Left forelimb (tissue), 1 donor: ENCODE measurements at places on chromosomes 4 and X.

- DNase-seq = no peak
Measured at GRCh38 chrX:49949961-49950360, 27.6 kb downstream of the CLCN5 start.

DNA sequence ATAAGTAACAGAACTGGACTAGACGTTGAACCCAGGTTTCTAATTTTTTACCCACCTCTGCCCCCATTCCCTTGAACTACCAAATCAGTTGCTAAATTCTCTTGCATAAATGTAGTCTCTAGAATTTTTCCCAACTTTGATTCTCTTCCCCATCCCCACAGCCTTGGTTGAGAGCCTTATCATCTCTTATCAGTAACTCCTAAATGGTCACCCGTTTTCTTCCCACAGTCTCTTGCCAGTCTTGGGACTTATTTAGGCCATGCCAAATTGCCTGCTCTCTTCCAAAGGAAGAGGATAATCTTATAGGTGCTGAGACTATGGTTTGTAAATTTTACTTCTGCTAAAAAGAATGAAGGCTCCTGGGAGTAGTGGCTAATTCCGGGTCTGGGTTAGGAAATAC lies 13.3 kb downstream of the PARM1 start:
- DNase-seq = no peak

DNA sequence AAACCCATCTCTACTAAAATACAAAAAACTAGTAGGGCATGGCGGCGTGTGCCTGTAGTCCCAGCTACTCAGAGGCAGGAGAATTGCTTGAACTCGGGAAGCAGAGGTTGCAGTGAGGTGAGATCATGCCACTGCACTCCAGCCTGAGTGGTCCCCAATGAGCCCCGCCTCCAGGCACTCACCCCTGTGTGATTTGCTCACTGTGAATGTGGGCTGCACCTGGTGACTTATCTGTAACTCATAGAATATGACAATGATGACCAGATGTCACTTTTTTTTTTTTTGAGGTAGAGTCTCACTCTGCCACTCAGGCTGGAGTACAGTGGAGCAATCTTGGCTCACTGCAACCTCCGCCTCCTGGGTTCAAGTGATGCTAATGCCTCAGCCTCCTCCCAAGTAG lies 49.0 kb upstream of the HOPX start:
- no peak for DNase-seq

DNA sequence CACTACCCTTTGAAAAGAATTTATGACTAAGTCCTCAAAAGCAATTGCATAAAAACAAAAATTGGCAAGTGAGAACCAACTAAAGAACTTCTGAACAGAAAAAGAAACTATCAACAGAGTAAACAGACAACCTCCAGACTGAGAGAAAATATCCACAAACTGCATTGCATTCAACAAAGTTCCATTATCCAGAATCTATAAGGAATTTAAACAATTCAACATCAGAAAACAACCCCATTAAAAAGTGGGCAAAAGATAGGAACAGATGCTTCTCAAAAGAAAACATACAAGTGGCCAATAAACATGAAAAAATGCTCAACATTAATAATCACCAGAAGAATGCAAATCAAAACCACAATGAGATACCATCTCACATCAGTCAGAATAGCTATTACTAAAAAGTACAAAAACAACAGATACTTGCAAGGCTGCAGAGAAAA lies 130.2 kb downstream of the GASK1B start:
- no peak for DNase-seq

DNA sequence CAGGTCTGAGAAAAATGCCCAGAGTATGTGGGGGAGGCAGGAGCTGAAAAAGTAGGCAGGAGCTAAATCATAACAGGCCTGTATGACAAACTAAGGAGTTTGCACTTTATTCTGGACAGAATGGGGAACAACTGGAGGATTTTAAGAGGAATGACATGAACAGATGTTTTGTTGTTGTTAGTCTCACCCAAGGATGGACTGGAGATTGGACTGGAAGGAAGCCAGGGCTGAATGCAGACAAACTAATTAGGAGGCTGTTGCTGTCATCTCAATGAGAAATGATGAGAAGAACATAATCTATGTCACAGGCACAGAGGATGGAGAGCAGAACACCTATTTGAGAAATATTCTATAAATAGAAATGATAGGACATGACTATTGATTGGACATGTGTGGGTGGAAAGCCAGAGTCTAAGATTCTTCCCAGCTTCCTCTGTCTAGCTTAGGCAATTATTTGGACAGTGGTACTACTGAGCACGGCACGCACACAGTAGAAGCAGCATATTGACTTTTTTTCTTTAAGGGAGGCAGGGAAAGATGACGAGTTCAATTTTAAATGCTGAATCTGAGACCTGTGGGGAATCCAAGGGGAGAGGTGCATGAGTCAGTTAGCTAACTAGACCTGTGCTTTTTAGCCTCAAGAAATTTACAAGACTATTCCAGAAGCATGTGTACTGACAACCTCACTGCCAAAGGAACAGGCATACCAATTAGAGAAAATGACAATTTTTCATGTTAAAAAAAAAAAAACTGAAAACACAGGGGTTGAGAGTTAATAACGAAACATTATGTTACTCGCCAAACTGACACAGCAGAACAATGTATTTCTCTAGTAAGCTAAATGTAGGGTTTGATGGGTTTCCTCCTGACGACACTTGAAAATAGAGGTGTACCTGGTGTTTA lies 963 bp upstream of the USO1 start:
- DNase-seq = no peak

DNA sequence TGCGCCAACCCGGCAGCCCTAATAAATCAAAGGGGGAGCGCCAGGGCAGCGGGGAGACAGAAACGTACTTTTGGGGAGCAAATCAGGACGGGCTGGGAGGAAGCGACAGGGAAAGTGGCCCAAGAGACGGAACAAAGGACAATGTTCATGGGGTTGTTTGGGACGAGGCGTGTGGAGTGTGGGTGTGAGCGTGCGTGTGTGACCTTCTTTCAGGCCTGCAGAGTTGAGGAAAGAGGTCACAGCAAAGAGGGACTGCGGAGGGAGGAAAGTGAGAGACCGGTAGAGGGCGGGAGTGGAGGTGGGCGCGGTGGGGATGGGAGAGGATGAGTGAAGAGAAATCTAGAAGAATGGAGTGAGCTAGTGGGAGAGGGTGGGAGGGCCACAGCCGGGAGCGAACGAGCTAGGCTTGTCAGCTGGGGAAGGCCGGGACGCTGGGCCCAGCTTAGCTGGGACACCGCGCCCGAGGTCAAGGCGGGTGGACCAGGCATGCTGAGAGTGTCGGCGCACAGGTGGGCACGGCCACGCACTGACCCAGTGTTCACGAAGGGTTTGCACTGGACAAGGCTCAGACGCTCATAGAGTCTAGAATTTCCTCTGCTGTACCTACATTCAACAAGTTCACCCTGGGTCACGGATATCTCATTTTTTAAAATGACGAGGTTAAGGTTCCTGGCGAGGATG lies 14.7 kb upstream of the PITX2 start:
- DNase-seq = no peak

GRCh38 chr4:80809039-80809729 lies 221.3 kb upstream of the BMP3 start:
- no peak for DNase-seq

DNA sequence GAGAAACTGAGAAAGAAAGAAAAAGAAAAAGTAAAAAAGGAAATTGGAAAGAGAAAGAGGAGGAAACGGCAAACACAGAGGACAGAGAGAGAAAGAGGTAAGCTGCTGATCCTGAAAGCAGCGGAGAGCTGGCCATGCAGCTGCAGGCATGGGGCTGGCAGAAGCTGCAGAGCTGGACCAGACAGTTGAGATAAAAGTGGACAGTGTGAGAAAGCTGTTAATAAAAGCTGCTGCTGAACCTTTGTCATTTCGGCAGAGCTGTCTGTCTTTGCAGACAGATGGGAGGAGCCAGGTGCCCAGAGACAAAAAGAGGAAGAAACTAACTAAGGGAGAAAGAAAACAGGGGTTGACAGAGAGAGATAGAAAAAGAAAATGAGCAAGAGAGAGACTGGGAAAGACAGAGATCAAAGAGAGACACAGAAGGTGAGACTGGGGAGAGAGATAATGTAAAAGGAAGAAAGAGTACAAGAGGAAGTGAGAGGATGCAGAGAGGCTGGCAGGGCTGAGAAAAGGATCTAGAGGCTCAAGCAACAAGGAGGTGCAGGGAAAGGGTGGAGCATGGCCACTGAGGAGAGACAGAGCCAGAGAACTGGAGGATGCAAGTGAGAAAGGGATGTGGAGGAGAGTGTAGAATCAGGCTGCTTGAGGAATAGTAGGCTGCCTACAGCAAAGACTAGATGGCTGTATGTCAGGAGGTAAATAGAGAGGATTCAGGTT lies 376.8 kb upstream of the FGF16 start:
- no peak for DNase-seq

GRCh38 chr4:82489987-82490386 lies 59.6 kb downstream of the ENOPH1 start:
- DNase-seq = no peak

GRCh38 chr4:105440890-105441289 lies 33.0 kb downstream of the PPA2 start:
- DNase-seq = no peak

- no peak for DNase-seq
Measured at GRCh38 chr4:81921751-81922159, 450.0 kb upstream of the RASGEF1B start.

DNA sequence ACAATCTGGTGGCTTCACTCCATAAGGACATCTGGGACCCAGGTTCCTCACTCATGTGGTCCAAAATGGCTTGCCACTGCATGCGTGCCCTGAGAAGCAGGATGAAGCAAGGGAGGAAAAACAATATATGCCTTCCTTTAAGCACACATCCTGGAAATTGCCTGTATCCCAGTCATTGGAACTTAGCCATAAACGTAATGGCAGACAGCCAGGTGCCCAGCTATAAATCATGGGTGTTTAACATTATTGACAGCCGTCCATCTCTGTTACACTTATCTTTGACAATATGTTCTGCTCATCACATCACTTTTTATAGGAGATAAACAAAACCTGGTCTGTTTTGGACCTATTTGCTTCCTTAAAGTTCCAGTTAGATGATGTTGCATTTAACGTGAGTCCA lies 181.0 kb downstream of the AASDH start:
- DNase-seq = no peak

- DNase-seq = no peak
Measured at GRCh38 chr4:168637872-168638756, 141.3 kb downstream of the PALLD start.

GRCh38 chr4:8820178-8821102 lies 51.2 kb downstream of the HMX1 start:
- DNase-seq = peak; percentile 23

DNA sequence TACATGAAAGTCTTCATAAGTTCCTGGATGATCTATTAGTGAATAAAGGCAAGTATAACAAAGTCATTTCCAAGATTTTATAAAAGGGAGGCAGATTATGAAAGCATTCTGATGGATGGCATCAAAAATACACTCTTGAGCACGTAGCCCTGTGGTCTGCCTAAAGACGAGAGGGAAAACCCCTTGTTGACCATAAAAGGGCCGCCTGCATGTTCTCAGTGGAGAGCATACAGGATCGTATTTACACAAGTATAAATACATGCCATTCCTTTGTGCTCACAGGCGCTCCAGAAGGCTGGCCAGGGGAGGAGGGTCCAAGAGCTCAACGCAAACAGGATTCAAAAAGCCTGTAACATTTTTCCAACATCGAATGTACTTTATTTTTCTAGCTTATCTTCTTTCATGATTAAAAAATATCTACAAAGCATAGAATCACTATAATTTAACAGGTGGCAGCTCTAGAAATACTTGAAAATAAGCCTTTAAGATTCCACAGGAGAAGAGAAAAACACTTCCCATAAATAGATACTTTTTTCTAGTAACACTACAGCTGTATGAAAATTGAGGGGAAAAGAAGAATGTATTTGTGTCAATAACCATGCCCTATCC lies 29.6 kb downstream of the PDGFC start:
- DNase-seq = no peak

DNA sequence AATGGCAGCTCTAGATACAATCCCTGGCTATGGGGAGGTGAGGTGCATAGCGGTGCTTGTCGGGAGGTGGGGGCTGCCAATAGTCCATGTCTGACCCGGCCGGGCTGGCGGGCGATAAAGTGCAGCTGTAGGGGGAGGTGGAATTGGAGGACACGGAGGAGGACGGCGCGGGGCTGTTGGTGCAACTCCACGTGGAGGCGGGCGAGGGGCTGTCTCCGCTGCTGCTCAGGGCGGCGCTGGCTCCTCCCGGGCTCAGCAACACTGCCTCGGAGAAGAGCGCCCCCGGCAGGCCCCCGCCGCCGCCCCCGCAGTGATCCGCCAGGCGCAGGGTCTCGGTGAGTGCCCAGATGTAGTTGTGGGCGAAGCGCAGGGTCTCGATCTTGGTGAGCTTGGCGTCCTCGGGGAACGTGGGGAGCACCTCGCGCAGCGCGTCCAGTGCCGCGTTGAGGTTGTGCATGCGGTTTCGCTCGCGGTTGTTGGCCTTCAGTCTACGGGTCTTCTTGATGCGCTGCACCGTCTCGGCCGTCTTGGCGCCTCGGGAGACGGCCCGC lies 1.3 kb downstream of the NEUROG2 start:
- peak; percentile 64 for DNase-seq

DNA sequence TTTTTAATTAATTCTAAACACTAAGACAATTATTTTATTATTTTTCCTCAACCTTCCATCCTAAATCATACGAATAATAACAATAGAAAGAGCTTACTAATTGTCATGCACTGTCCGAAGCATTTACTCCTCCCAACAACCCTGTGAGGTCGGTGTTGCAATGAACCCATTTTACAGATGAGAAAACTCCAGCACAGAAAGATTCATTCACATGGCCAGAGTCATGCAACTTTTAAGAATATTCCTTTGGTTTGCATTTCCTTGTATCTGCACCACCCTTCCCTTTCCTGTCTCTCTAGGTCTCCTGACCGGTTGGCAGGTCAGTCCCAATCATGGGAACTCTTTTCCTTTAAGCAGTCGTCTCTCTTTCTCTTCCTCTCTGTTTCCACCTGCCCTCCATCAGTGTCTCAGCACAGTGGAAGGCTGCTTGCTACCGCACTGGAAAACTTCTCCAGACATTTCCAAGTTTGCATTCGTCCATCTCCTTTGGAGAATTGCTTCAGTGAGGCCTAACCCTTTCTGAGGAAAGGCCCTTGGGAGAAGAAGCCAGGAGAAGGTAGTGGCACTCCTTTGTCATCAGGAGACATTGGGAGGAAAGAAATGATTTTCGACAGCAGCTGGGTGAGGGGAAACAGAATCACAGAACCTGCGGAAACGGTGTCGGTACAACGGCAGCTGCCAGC lies 1.9 kb upstream of the TMSB4X start:
- DNase-seq = no peak

DNA sequence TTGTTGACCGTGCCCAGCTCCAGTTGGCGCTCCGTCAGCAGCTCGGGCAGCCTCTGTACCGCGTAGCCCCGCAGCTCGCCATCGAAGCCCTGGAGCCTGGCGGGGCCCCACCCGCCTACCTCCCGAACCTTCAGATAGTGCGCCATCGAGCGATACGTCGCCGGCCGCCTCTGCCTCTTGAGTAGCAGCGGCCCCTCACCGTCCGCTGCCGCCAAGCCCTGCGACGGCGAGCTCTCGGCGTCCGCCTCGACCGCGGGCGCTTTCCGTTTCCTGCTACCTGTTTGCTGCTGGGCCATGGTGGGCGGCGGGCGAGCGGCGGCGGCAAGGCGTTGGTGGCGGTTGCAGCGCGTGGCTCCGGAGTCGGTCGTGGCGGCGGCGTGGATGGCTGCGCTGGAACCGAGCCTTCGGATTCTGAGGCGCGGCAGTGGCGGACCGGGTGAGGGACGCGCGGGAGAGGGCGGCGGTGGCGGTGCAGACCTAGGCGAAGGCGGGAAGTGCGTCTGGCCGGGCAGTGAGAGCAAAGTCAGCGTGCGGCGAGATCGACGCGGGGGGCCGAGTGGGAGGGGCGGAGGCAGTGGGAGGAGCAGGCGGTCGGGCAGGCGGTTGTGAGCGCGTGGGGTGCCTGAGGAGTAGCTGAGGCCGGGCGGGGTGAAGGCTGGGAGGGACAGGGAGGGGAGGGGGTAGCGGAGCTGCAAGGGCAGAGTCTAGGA lies at the start of gene DCAF12L1:
Gene DCAF12L1, minus strand, starts transcription at position 502 of the 710 bp plus-strand sequence. Its CDS starts 206 bp downstream, at position 296.
- peak; percentile 63 for DNase-seq
